ENCODE measurements at places on chromosomes 2 and 18.

- DNase-seq: no peak
Measured at GRCh38 chr18:22921772-22922171, 11.4 kb upstream of the RBBP8 start.

GRCh38 chr2:74216642-74217041, 18.2 kb downstream of the MTHFD2 start:
- no peak for DNase-seq

- DNase-seq: no peak
Measured at GRCh38 chr2:32342801-32343200, 14.0 kb upstream of the BIRC6 start.

DNA sequence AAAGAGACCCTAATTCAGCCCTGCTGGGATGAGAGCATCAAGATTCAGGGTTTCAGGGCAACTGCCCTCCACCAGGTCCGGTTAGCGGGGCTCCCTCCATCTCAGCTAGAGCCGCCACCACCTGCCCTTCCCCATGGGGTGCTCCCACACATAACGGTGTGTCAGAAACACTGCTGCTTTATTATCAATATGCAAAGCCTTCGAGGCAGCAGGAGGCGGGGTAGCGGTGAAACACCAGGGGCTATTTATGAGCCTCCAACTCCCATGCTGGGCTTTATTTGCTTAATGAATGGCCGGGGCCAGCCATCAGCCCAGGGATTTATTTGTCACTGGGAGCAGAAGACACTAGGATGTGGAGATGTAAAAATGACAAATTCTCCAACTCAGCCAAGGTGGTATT, 109.8 kb downstream of the GALNT14 start:
- DNase-seq: no peak

DNA sequence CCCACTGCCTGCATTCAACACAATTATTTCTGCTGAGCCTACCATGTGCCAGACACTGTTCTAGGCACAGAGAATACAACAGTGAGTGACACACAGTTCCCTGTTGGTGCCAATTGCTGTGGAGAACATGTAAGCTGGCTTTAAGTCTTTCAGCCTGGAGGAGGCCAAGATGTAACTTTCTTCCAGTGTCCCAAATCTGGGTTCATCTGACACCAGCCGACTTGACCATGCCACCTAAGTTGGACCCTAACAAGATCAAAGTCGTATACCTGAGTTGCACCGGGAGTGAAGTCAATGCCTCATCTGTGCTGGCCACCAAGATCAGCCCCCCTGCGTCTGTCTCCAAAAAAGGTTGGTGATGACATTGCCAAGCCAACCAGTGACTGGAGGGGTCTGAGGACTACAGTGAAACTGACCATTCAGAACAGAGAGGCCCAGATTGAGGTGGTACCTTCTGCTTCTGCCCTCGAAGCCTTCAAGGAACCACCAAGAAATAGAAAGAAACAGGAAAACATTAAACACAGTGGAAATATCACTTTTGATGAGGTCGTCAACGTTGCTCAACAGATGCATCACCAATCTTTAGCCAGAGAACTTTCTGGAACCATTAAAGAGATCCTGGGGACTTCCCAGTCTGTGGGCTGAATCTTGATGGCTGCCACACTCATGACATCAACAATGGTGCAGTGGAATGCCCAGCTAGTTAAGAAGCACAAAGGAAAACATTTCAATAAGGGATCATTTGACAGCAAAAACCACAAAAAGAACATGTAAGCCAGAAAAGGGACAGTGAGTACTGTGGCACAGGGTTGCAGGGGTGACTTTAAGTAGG, 6.3 kb downstream of the TRABD2A start:
- DNase-seq: peak; percentile 41

DNA sequence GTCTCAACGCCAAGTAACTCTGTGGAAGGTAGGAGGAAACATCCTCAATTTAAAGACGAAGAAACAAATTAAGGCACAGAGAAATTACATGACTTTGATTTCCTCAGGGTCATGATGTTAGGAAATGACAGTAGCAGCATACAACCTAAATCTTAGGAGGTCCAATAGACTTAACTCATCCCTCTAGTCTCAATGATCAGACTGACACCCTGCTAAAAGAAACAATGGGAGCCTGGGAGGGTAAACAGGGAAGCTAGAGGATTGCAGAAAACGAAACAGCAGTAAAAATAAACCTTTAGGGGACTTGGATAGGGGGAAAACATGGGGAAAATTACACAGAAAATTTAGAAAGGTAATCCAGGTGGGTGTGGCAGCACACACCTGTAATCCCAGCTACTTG, 56.0 kb downstream of the ROCK2 start:
- no peak for DNase-seq

GRCh38 chr2:12723736-12724463, 7.2 kb downstream of the TRIB2 start:
- no peak for DNase-seq

GRCh38 chr2:160258492-160258805, 58.4 kb upstream of the ITGB6 start:
- DNase-seq: no peak

DNA sequence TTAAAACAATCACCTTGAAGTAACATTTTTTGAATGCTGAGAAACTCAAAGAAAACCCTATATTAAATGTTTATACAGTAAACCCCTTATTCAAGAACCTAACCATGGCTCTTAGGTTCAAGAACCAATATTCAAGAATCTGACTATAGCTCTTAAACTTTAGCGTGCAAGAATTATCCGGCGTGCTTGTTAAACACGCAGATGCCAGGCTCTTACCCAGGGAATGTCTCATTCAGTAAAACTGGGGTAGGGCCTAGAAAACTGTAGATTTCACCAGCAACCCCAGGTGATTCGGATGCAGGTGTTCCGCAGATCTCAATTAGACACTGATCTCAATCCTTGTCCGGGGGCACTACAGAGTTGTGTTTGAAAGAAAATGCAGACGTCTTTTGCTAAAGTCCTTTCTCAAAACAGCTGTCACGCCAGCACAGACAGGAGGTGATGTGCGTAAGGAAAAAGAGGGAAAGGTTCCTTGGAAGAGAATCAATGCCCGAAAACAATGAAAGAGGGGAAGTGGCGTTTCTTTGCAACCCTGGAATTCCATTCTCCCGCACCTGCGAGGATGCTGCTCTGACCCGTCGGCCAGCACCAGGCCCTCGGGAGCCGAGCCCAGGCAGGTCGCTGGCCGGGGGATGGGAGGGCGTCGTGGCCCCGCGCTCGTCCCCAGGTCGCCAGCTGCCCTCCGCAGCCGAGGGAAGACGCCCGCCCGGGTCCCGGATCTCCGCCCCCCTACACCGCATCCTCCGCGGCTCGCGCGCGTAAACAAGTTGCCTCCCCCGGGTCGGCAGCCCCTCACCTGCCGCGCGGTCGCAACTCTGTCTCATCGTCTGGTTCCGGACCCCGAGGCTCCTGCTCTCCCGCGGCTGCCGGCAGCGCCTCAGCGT, 851 bp downstream of the EIF2AK3 start:
- peak; percentile 28 for DNase-seq

- no peak for DNase-seq
Measured at GRCh38 chr18:70981400-70982140, 692.7 kb downstream of the SOCS6 start.

GRCh38 chr18:57347784-57348183, 4.6 kb upstream of the ST8SIA3 start:
- DNase-seq: no peak

DNA sequence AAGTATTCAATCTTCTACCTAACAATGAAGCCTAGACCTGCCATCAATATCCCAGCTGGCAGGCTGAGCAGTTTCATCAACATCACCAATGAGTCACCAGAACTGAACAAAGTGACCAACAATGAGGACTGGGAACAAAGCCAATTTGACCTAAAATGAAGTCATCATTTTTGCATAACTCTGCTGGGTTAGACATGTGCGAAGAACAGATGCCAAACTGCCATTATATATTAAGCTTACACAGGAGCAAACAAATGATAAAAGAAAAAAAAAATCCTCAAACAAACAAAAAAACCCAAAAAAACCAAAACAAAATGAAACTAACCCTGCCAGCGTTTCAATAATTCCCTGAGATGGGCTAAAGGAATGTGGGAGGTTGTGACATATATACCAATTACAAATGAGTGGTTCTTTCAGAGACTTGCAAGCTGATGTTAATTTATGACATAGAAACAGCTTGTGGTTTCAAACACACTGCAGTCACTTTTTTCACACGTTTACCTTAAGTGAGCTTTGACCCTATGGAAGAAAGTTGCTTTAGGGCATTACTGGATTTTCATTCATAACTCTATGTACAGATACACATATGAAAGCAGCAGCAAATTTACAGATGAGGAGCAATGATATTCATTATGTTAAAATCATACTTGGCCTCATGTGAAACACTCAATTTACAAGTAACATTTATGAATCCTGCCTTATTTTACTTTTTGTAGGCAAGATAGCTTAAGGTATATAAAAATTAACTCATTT, 56.9 kb upstream of the CCDC141 start:
- peak; percentile 54 for DNase-seq

DNA sequence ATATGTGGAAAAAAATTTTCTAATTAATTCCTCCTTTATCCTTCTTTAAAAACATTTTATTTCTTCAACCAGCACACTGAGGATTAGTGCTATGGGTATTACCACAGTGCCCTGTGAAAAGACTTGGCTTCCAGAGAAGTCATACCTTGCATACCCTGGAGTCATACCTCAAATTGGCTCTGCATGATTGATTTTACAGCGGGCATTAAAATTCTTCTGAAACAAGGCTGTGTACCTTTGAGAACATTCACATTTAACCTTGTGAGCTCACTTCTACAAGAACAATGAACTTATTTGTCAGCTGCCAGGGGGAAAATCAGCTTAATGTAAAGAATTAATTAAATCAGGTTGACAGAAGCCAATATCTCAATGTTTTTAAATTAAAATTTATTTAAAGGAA, 44.6 kb downstream of the SLC35F5 start:
- no peak for DNase-seq

DNA sequence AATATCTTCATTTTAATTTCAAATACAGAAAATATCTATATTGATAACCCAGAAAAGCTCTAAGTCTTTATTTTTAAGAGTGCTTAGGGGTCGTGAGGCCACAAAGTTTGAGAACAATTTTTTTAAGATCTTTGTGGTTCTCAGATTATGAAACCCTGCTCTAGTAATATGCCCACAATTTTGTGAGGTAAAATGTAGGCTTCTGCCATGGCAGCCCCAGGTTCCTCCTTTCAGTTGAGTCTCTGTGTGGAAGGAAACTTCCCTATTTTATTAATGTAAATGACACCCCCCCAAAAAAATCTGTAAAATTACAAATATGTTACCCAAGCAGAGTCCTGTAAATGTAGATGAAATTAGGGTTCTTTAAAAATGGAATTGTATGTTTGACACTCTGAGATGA, 600.5 kb downstream of the SATB2 start:
- DNase-seq: no peak

- DNase-seq: peak; percentile 58
Measured at GRCh38 chr2:127570282-127571250, 35.1 kb downstream of the MYO7B start.

DNA sequence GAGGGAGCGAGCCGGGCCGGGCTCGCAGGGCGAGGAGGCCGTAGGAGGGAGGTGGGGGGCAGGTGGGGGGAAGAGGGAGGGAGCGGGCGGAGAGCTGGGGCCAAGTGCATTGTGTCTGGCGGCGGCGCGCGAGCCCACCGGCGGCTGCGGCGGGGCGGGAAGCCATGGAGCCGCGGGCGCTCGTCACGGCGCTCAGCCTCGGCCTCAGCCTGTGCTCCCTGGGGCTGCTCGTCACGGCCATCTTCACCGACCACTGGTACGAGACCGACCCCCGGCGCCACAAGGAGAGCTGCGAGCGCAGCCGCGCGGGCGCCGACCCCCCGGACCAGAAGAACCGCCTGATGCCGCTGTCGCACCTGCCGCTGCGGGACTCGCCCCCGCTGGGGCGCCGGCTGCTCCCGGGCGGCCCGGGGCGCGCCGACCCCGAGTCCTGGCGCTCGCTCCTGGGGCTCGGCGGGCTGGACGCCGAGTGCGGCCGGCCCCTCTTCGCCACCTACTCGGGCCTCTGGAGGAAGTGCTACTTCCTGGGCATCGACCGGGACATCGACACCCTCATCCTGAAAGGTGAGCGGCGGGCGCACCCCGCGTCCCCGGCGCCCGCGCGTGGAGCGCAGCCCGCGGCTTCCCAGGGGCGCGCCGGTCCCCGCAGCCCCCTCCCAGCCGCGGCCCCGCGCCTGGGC, at the start of gene TMEM178A:
TMEM178A (plus strand) TSS at position 107 of the 680 bp plus-strand sequence; CDS start at position 165, 58 bp downstream.
- DNase-seq: peak; percentile 56

DNA sequence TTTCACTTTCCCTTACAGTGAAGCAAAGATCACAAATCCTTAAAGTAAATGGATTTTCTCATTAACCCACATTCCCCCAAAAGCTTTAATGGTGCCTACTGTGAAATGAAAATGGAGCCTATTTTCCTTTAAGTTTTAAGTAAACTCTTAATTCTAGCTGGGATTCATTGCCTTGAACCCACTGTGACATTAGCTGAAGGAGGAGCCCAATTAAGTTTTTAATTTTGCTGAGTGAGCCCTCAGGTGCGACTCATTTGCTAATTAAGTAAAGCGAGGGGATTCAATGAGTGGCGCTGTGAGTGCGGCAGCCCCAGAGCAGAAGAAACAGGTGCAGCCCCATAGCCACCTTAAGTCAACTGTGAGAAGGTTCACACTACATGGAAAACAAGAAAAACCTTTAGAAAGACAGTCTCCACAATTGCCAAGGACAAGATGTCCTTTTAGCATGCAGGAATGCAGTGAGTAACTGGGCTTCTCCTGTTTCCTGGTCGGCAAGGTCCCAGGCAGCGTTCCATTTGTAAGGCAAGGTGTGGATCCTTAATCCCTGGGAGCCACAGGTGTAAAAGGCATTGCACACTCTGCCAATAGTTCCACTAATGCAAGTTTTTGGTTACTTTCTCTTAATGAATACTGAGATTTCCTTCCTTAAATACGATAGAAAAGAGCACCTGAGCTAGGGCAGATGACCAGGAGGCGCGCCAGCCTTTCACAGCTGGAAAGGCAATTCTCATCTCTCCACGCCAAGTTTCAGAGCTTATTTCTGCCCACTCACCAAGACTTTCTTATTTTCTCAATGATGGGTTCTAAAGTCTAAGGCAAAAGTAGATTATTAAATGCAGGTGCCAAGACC, 87.7 kb downstream of the TMEM18 start:
- no peak for DNase-seq

GRCh38 chr2:201797175-201797840, 9.0 kb upstream of the CDK15 start:
- peak; percentile 53 for DNase-seq

DNA sequence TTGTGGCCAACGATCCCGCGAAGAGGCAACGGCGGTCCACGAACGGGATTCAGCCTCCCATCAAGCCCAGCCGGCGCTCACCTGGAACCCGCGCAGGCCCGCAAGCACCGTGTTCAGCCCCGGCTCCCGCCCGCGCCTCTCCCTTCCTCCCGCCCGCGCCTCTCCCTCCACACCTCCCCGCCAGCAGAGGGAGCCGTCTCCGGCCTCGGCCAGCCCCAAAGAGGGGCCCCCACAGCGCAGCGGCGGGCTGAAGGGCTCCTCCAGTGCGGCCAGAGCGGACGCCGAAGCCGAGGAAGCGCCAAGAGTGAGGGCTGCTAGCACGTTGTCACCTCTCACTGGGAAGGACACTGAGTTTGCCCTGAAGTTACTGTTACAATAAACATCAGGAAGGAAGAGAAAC, 55.3 kb upstream of the LAPTM4A start:
- no peak for DNase-seq

All from AG20443 (cell line).